ENCODE measurements at places on chromosomes 5 and 9. TPM values are rescaled to one million over a fixed set of nuclear protein-coding genes. Genes with fewer than 3 reads are reported as not detected.

The AGTPBP1 gene
- 11.0 TPM for polyA plus RNA-seq

The OR13C2 gene
- not detected for polyA plus RNA-seq

The LRRC19 gene
- polyA plus RNA-seq = not detected

The LCN1 gene
- polyA plus RNA-seq = not detected

The LCN12 gene
- 7.0 TPM for polyA plus RNA-seq

The SLC6A7 gene
- polyA plus RNA-seq = not detected

The BARHL1 gene
- not detected for polyA plus RNA-seq

The SPINK14 gene
- not detected for polyA plus RNA-seq

The ADAMTSL1 gene
- polyA plus RNA-seq = 1.2 TPM

All from right cardiac atrium (tissue), 5 donors.